ENCODE measurements at places on chromosomes 3 and 15. TPM values are rescaled to one million over a fixed set of nuclear protein-coding genes. Genes with fewer than 3 reads are reported as not detected.
A peak's percentile ranks its signal among the peaks of the same experiment; 100 is the strongest.

GRCh38 chr3:50533807-50534461, 30.5 kb upstream of the CACNA2D2 start:
- no peak for DNase-seq

DNA sequence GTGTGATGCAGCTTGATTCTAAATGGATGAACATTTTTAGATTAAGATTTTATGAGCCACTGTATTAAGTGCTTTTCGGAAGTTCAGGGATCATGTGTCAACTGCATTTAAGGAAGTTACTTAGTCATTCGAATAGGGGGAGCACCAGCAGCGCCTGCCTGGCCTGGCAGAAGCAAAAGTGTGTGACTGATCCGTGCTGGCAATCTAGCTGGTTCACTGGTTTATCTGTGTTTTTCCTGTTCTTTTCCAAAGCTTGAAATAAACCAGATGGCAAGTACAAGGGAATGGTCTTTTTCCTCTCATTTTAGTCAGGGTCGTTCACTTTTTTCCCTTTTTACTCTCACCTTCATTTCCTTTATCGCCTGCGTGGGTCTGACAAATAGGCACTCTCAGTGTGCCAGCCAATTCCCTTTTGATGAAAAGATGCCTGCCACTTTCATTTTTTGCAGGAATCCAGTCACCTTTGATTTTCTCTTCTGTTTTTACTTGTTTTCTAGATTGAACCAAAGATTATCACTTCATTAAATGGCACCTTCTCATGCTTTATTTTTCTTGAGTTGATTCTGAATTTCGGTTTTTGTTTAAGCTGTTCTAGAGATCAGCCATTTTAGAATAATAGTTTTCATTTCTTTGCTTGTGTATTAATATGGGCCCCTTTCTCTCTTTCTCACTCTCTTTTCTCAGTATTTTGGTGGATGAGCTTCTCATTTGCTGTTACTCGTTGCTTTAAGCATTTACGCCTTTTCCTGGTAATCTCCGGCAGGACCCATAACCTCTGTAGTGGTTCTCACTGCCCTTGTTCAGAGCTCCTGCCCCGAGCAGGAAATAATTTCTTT, 2.8 kb downstream of the ABHD2 start:
- DNase-seq: peak; percentile 87

GRCh38 chr3:47669026-47669749, 90.5 kb upstream of the CSPG5 start:
- no peak for DNase-seq

DNA sequence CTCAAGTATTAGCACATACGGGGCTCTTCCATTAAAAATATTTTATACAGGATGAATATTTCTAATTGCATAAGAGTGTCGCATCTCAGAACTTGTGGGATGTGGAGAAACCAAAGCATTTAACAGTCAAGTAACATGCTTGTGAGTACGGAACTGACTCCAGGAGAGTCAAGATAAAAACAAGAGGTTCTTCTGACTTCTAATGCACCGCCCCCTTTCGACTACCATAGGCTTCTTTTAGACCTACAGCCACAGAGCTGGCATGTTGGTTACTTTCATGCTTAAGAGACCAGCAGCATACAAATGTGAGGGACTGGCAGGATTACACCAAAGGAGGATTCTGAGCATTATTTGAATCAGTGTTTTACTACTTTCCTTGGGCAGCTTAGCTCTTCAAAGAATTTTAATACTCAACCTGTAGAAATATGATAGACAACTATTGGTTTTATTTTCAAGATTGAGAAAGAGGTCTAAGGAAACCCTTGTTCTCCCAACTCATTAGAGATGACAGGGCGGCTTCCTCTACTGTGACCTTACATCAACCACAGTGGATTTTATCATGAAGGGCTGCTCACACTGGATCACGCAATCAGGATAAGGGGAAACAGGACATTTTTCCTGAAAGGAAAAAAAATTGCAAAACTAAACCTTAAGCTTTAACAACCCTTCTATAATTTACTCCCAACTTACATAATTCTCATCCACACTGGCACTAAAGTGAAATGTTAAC, 14.0 kb downstream of the ETV5 start:
- DNase-seq: no peak

GRK7 gene
- not detected for total RNA-seq

Measured in Right ventricle myocardium inferior (tissue), 1 donor.